ENCODE measurements at places on chromosomes 4 and X. TPM values are rescaled to one million over a fixed set of nuclear protein-coding genes. Genes with fewer than 3 reads are reported as not detected.

The PLP1 gene
- not detected for total RNA-seq

The MAGEC2 gene
- not detected for total RNA-seq

The ADAMTS3 gene
- not detected for total RNA-seq

The ZFP92 gene
- total RNA-seq, result 2.2 TPM

DNA sequence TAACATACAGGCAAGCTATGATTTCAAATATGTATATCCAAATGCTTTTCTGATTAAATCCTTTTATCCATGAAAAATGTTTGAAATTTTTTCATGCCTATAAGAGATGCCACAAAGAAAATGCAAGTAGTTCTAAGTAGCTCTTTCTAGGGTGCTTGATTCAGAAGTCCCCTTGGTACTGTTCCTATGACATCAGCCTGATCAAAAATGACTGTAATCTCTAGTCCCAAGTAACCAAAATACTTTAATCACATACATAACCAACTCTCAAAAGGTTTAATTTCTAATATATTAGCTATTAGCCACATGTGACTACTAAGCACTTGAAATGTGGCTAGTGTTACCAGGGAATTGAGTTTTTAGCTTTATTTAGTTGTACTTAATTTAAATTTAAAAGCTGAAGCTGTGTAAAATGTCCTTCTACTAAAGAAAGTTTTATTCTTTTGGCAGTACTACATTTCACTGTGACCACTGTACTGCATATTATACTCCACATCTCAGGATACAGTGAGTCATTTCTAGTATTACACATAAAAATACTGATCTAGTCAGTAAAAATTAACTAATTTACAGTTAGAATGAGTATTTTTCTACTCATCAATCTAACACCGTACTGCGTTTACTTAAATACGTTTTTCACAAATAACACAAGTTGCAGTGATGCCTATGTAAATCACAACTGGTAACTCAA, 33.9 kb downstream of the FBXW7 start:
- no peak for DNase-seq

GRCh38 chrX:119455264-119455663, 13.0 kb upstream of the SLC25A5 start:
- DNase-seq, result no peak

- no peak for DNase-seq
Observed at GRCh38 chrX:143296521-143296920, 220.8 kb downstream of the SPANXN3 start.

- DNase-seq, result no peak
Observed at GRCh38 chrX:29461039-29461438, 754.3 kb upstream of the MAGEB2 start.

- no peak for DNase-seq
Observed at GRCh38 chr4:137029026-137029425, 503.3 kb downstream of the PCDH18 start.

DNA sequence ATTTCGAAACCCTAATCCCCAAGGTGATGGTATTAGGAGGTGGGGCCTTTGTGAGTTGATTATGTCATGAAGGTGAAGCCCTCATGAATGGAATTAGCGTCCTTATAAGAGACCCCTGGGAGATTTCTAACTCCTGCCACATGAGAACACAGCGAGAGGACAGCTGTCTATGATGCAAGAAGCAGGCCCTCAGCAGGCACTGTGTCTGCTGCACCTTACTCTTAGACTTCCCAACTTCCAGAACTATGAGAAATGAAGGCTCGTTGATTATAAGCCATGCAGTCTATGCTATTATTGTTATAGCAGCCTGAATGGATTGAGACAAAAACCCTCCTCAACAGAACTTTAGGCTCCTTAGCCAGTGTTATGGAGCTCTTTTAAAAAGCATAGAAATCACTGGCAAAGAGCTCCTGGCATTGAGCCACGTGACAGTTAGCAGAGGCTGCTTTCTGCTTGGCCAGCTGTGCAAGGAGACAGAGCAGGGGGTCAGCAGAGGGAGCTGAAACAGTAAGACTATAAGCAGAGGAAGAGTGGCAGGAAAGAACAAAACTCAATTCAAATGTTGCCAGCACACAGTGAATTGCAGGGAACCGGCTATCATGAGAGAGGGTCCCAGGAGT, 219.2 kb upstream of the FAT1 start:
- DNase-seq, result no peak

DNA sequence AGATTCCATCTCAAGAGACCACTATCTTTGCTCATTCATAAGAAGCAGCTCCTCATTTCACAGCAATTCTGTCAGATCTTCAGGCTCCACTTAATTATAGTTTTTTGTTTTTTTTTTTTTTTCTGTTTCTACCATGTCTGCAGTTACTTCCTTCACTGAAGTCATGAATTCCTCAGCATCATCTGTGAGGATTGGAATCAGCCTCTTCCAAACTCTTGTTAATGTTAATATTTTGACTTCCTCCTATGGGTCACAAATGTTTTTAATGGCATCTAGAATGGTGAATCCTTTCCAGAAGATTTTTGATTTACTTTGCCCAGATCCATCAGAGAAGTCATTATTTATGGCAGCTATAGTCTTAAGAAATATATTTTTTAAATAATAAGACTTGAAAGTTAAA, 53.1 kb downstream of the BMP2K start:
- DNase-seq, result no peak

DNA sequence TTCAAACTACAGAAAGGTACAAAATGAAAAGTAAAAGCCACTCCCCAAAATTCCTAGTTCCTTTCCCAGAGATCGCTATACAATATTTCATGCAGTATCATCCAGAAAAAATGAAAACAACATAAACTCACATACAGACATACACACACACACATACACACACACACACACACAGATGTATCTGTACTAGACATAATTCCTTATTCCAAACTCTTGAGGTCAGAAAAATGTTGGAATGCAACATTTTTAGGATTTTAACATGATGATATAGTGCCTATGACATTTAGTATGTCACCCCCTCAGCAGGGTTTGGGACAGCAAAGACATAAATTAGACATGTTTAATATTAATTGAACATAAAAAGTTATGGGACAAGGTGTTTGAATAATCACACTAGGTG, 73.4 kb upstream of the LHFPL1 start:
- no peak for DNase-seq

DNA sequence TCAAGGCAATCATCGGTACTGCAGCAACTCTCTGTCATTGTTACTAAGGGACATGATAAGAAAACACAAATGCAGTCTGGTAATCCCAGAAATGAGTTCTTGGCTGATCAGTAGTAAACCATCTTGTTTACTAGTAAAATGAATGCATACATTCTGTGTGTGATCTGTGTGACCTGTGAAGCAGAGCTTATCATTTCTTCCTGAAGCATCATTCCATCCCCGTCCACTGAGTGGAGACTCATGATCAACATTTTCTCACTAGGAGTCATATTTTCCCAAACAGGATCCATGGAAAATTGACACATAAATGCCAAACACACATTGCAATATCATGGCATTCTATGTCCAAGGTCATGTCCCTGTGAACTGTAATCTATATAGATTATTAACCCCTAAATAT, 226.1 kb downstream of the ANKRD50 start:
- no peak for DNase-seq

DNA sequence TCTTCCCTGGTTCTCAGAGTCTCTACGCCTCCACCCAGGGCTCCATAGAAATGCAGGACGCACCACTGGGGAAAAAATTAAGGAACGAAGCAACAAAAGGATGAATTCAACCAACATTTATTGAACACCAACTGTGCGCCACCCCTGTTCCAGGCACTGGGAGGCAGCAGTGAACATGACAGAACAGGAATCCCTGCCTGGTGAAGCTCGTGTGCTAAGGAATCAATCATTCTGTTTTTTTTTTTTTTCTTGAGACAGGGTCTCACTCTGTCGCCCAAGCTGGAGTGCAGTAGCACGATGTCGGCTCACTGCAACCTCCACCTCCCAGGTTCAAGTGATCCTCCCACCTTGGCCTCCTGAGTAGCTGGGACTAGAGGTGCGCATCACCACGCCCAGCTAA, 1.9 kb upstream of the FTSJ1 start:
- DNase-seq, result peak; percentile 52

DNA sequence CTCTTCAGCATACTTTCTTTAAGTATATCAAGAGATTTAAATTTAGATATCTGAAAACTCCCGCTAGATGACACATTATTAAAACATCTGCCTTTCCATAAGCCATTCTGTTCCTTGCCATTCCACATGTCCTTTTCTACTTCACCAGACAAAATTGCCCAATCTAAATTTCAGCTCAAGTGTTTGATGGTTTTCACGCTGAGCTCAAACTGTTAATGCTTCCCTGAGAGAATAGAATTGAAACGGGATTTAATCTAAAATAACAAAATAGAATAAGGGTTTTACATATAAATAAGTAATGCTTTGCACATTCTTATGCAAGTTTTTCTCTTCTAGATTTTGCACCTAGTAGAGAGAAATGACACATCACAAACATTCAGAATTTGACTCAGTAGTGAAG, 764.5 kb upstream of the TENM3 start:
- DNase-seq, result no peak

DNA sequence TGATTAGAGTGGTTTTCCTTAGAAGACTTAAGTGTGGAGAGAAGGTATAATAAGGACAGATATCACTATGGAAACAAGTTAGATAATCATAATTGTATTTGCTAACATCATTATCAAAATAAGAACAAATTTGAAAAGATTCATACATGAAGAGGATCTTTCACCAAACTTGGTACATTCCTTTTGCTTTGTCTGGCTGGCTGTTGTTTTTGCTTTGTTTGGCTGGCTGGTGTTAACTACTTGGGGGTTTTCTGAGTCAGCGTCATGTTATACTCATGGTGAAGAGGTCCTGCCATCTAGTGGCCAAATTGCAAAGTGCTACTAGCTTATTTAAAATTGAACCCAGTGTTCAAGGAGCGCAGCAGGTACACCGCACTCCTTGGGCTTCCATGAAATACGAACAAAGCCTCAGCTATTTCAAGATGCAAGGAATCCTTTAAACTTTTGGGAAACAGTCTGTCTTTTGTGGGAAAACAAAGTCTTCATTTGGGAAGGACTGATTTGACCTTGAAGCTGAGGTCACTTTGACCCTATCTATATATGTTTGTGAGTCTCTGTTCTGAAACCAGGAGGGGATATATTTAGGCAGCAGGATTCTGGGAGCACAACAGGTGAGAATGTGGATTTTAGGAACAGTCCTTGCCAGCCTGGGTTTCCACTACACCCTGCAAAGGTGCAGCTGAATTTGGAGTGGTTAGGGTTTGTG, 129.7 kb downstream of the PLS3 start:
- peak; percentile 40 for DNase-seq

Data from activated CD8-positive, alpha-beta memory T cell treated with anti-CD3 and anti-CD28 coated beads, Interleukin-2, amount 10 ng/mL, durations not matched to agents 7 days and 5 days (primary cell).